CD8-positive, alpha-beta memory T cell (primary cell): ENCODE measurements at places on chromosomes 1 and 21. TPM values are rescaled to one million over a fixed set of nuclear protein-coding genes. Genes with fewer than 3 reads are reported as not detected.

DNA sequence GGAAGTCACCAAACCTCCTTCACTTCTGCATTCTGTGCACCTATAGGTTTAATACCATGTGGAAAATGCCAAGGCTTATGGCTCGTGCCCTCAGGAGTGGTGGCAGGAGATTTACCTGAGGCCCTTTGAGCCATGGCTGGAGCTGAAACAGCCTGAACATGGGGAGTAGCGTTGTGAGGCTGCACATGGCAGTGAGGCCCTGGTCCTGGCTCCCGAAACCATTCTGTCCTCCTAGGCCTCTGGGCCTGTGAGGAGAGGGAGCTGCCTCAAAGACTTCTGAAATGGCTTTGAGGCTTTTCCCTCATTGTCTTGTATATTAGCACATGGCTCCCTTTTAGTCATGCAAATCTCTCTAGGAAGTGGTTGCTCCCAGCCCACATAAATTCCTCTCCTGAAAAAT lies 20.6 kb downstream of the PTGFR start:
- no peaks in the 10 kb centered on the region for H3K36me3 ChIP-seq
- no peaks in the 10 kb centered on the region for H3K4me1 ChIP-seq
- DNase-seq = no peak
- H3K27me3 ChIP-seq = no peaks in the 10 kb centered on the region
- H3K4me3 ChIP-seq = no peak overlapping the region

GRCh38 chr1:26690157-26690556 lies 5.7 kb upstream of the ARID1A start:
- H3K27me3 ChIP-seq = no peaks in the 10 kb centered on the region
- peaks cover 27% of the 10 kb centered on the region for H3K4me1 ChIP-seq
- peak overlapping the region; percentile 21 for H3K27ac ChIP-seq
- no peaks in the 10 kb centered on the region for H3K36me3 ChIP-seq
- no peak for DNase-seq
- no peak overlapping the region for H3K4me3 ChIP-seq

GRCh38 chr1:24803987-24804530 lies 58.8 kb downstream of the CLIC4 start:
- H3K27ac ChIP-seq = no peak overlapping the region
- no peaks in the 10 kb centered on the region for H3K27me3 ChIP-seq
- no peaks in the 10 kb centered on the region for H3K36me3 ChIP-seq
- H3K4me1 ChIP-seq = no peaks in the 10 kb centered on the region
- no peak overlapping the region for H3K4me3 ChIP-seq

GRCh38 chr1:183517401-183517800 lies 45.1 kb downstream of the SMG7 start:
- H3K4me3 ChIP-seq = no peak overlapping the region
- H3K36me3 ChIP-seq = peaks cover 24% of the 10 kb centered on the region
- H3K27ac ChIP-seq = no peak overlapping the region
- no peaks in the 10 kb centered on the region for H3K4me1 ChIP-seq
- H3K27me3 ChIP-seq = no peaks in the 10 kb centered on the region

DNA sequence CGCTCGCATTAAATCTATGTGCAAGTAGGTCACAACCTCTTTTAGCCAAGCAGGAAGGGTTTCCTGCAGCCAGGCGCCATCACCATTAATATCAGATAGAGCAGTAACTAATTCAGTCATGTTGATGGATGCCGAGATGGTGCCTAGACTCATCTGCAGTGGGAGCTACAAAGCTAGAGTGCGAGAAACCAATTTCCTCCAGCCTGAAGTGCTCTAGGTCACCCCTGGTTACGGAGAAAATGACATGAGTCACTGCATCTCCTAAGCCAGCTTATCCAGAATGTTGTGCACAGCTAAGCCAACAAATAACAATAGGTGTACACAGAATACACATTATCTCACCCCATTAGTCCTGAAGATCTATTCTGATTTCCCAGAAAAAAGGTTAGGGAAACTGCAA lies 36.0 kb downstream of the OVAAL start:
- no peaks in the 10 kb centered on the region for H3K36me3 ChIP-seq
- H3K4me1 ChIP-seq = no peaks in the 10 kb centered on the region
- H3K27me3 ChIP-seq = no peaks in the 10 kb centered on the region
- no peak overlapping the region for H3K27ac ChIP-seq

DNA sequence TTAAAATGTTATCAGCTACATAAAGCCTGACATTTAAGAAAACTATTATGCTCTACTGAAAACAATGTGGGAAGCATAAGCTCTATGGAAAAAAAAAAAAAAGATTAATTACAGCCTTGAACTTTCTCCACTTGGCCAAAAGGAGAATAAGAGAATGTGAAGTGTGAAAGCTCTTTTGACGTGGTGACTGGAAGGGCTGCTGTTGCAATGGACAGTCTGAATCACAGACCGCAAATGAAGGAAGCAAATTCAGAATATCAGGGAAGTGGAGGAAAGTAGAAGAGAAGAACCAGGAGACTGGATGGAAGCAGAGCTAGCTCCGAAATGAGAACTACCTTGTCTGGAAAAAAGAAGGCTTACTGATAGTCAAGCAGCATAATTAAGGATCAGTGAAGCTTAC lies 106.8 kb downstream of the AK5 start:
- H3K27me3 ChIP-seq = no peaks in the 10 kb centered on the region
- H3K4me3 ChIP-seq = no peak overlapping the region
- no peak for DNase-seq
- no peaks in the 10 kb centered on the region for H3K36me3 ChIP-seq

GRCh38 chr1:207962716-207963426 lies 51.9 kb upstream of the CD34 start:
- H3K4me3 ChIP-seq = peak overlapping the region; percentile 74
- H3K27me3 ChIP-seq = peaks cover 19% of the 10 kb centered on the region
- H3K27ac ChIP-seq = peak overlapping the region; percentile 65
- peaks cover 5% of the 10 kb centered on the region for H3K4me1 ChIP-seq

GRCh38 chr1:30518696-30519095 lies 204.7 kb downstream of the MATN1 start:
- H3K4me3 ChIP-seq = no peak overlapping the region
- DNase-seq = no peak
- H3K27me3 ChIP-seq = no peaks in the 10 kb centered on the region
- no peak overlapping the region for H3K27ac ChIP-seq
- H3K36me3 ChIP-seq = no peaks in the 10 kb centered on the region

DNA sequence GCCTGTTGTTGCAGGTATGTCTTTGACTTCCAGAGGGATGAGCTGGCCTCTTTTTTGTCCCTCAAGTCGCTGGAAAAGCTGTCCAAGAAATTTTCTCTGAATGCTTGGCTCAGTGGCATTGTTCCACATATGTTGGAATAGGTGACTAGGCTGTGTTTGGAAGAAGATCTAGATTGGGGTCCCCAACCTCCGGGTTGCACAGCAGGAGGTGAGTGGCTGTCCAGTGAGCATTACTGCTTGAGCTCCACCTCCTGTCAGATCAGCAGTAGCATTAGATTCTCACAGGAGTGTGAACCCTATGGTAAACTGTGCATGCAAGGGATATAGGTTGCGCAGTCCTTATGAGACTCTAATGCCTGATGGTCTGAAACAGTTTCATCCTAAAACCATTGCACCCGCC lies 18.1 kb downstream of the BACH1 start:
- H3K4me3 ChIP-seq = no peak overlapping the region
- H3K36me3 ChIP-seq = no peaks in the 10 kb centered on the region
- no peak for DNase-seq
- no peaks in the 10 kb centered on the region for H3K4me1 ChIP-seq
- H3K27ac ChIP-seq = peak overlapping the region; percentile 33

DNA sequence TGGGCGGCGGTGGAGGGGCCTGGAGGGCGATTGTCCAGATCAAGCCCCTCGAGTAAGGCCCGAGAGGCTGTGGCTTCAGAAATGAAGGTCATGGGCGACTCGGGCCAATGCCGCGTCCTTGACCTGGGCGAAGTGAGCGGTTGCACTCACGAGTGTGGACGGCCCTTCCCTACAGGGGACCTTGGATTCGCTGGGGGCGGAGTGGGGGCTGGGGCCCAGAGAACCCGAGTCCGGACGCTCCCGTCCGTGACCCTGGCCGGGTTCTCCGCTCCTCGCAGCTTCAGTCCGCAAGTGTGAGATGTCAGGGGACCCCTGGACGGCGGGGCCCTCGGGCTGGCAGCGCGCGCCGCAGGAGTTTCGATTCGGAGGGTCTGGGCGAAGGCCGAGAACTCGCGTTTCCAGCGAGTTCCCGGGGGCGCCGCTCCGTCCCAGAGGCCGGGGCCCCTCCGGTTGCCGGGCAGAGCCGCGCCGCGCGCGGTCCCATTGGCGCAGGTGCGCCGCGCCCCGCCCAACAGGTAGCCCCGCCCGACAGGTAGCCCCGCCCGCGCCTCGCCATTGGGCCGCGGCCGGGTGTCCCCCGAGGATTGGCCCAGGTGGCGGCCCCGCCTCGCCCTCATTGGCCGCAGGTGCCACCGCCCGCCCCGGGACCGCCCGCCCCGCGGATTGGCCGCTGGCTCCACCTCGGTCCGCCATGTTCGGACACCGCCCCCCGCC lies at the start of gene PRKCZ:
Gene PRKCZ, plus strand, starts transcription at position 694 of the 714 bp plus-strand sequence. CDS start 220 bp downstream, outside the sequence.
- no peaks in the 10 kb centered on the region for H3K27me3 ChIP-seq
- no peaks in the 10 kb centered on the region for H3K36me3 ChIP-seq
- H3K27ac ChIP-seq = peak within 1 kb of the TSS; percentile 43
- H3K4me1 ChIP-seq = peaks cover 25% of the 10 kb centered on the region
- H3K4me3 ChIP-seq = peak within 1 kb of the TSS; percentile 70

DNA sequence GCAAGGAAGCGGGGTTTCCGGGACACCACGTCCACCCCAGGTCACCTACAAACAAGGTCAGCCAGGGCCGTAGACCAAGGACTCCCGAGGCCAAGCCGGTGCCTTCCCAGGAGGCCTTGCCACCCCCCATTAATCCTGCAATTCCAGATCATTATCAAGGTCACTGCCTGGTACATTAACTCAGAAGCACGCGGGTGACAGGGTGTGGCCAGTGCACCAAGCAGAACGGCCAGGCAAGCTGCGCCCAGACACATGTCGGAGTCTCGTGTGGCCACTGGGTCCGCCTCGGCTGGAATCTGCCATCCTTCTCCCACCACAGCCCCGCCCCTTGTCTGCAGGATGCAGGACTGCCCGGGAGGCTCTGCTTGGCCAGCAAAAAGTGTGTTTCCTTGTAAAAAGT lies 144.7 kb downstream of the PRDM16 start:
- H3K27me3 ChIP-seq = no peaks in the 10 kb centered on the region
- DNase-seq = no peak
- H3K4me1 ChIP-seq = no peaks in the 10 kb centered on the region
- H3K27ac ChIP-seq = no peak overlapping the region
- no peaks in the 10 kb centered on the region for H3K36me3 ChIP-seq

- no peaks in the 10 kb centered on the region for H3K4me1 ChIP-seq
- no peaks in the 10 kb centered on the region for H3K36me3 ChIP-seq
- no peak overlapping the region for H3K4me3 ChIP-seq
- DNase-seq = no peak
- H3K27ac ChIP-seq = no peak overlapping the region
- H3K27me3 ChIP-seq = no peaks in the 10 kb centered on the region
Observed at GRCh38 chr1:150118716-150119115, 31.0 kb upstream of the PLEKHO1 start.

- peaks cover 14% of the 10 kb centered on the region for H3K27me3 ChIP-seq
- H3K27ac ChIP-seq = no peak overlapping the region
- no peak overlapping the region for H3K4me3 ChIP-seq
- H3K36me3 ChIP-seq = no peaks in the 10 kb centered on the region
- peak; percentile 82 for DNase-seq
Observed at GRCh38 chr1:26363549-26364448, 8.8 kb downstream of the ZNF683 start.

GRCh38 chr1:219090607-219091006 lies 83.1 kb upstream of the LYPLAL1 start:
- H3K27me3 ChIP-seq = no peaks in the 10 kb centered on the region
- no peaks in the 10 kb centered on the region for H3K36me3 ChIP-seq
- no peak overlapping the region for H3K4me3 ChIP-seq
- no peak for DNase-seq
- no peaks in the 10 kb centered on the region for H3K4me1 ChIP-seq

DNA sequence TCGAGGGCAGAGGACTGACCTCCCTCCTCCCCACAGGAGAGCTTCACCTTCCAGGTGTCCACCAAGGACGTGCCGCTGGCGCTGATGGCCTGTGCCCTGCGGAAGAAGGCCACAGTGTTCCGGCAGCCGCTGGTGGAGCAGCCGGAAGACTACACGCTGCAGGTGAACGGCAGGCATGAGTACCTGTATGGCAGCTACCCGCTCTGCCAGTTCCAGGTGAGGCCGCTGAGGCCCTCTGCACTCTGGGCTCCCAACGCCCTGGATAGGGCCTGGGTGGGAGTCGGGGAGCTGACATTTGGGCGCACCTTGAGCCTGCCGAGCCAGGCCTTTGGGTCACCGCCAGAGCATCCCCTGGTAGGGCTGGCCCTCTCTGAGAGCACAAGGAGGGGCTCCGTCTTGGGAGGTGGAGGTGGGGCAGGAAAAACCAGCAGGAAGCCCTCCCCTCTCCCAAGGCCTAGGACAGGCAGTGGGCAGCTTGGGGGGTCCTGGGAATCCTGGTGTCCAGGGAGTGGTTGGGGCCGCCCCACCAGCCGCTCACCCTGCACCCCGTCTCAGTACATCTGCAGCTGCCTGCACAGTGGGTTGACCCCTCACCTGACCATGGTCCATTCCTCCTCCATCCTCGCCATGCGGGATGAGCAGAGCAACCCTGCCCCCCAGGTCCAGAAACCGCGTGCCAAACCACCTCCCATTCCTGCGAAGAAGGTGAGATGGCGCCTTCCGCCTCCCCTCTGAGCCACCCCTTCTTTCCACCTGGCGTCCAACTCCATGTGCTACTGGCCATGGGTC lies 65.1 kb downstream of the PIK3CD start:
- peak overlapping the region; percentile 89 for H3K4me3 ChIP-seq
- no peaks in the 10 kb centered on the region for H3K27me3 ChIP-seq
- H3K4me1 ChIP-seq = peaks cover 88% of the 10 kb centered on the region
- H3K36me3 ChIP-seq = peaks cover 35% of the 10 kb centered on the region
- DNase-seq = peak; percentile 57
- H3K27ac ChIP-seq = peak overlapping the region; percentile 81

DNA sequence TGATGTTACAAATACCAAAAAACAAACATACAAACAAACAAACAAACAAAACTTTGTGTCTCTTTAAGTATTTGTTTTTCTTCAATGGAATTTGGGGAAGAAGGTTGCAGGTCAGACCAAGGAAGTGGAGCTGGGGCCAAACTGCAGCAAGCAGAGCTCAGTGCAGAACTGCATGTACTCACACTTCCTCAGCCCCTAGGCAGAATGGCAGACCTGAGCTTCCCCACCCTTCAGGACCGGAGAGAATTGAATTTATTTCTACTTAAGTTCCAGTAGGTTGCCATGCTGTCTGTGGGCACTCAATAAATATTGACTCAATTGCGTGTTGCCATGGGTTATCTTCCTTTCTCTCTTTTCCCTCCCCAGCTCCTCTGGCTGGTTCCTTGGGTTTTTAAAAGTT lies 173.6 kb downstream of the PTGER3 start:
- H3K36me3 ChIP-seq = no peaks in the 10 kb centered on the region
- no peak overlapping the region for H3K4me3 ChIP-seq
- no peaks in the 10 kb centered on the region for H3K27me3 ChIP-seq
- DNase-seq = no peak
- no peak overlapping the region for H3K27ac ChIP-seq

CLIC4 gene
- total RNA-seq = 13.2 TPM

LORICRIN gene
- not detected for total RNA-seq

LRRC39 gene
- 0.53 TPM for total RNA-seq

FAAH gene
- total RNA-seq = 5.1 TPM

AUNIP gene
- 7.4 TPM for total RNA-seq

AGO4 gene
- 9.1 TPM for total RNA-seq
